NB4 (cell line): ENCODE measurements at places on chromosomes 4 and X.
A peak's percentile ranks its signal among the peaks of the same experiment; 100 is the strongest.

- no peak for DNase-seq
Observed at GRCh38 chrX:133306316-133306715, 88.2 kb upstream of the TFDP3 start.

DNA sequence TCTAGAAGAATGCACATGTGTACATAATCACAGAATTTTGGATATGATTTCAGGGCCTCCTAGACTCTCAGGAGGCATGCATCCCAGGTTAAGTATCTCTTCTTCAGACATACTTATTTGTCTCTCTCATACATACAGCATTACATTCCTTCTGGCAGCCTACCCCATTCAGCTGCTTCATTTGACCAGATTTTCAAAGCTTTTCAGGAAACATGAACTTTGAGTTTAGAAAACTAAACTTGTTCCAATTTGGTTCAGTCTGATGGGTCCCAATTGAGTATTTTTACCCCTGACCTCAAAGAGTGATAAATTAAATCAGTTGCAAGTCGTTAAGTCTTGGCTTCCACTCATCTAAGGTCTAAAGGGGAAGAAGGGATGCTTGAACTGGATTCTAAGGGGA is 330.9 kb downstream of the ARHGAP24 start:
- no peak for DNase-seq

DNA sequence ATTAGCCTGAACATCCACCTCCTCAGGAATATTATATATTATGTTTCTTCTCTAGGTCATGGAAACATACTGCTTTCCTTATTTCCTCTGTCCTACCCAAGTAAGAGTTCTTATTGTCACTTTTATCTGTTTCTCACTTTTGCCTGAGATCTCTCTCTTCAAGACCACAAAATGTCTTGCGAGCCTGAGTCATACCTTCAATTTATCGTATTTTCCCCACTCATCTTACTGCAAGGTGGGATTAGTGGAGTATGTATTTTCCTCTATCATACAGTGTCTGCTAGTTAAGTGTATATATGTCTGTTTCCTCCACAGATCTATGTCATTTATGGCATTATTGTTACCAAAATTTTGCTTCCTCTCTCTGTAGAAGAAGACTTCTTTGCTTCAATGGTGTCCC is 124.5 kb downstream of the EIF4E start:
- no peak for DNase-seq

DNA sequence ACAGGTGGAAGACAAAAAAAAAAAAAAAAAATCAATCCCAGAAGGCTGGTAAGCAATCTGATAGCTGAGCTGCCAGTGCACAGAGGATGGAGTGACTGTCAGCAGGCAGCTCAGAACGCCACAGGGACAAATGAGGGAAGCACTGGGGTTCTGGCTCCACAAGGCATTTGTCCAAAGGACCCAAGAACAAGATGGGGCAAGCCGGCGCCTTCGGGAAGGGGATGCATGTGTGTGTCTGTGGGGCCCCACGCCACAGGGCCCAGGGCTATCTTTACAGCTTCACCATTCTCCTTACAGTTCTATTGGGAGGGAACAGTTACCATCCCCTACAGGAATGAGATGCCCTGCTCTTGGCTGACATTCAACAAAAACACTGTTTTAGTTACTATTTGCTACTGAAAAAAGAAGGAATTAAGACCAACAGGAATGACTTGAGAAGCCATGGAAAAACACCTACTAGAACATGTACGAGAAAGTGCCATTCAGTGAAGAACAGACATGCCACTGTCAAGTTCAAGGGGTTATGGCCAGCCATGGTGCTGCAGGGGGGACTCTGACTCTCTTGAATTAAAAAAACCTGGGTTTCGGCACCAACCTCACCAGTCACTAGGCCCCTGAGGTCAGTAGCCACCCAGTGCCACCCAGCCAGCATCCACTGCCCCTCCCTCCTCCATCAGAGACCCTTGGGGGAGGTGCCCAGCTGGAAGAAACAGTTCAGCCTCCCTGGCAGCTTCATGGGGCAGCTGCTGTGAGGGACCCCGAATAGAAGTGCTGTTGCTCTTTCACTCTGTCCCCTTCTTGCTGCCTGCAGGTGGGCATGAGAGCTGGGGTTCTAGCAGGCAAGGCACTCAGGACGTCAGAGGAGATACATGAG is 18.5 kb downstream of the WDR1 start:
- no peak for DNase-seq

GRCh38 chrX:9942086-9942485 is 25.1 kb upstream of the CLDN34 start:
- DNase-seq: peak; percentile 81

DNA sequence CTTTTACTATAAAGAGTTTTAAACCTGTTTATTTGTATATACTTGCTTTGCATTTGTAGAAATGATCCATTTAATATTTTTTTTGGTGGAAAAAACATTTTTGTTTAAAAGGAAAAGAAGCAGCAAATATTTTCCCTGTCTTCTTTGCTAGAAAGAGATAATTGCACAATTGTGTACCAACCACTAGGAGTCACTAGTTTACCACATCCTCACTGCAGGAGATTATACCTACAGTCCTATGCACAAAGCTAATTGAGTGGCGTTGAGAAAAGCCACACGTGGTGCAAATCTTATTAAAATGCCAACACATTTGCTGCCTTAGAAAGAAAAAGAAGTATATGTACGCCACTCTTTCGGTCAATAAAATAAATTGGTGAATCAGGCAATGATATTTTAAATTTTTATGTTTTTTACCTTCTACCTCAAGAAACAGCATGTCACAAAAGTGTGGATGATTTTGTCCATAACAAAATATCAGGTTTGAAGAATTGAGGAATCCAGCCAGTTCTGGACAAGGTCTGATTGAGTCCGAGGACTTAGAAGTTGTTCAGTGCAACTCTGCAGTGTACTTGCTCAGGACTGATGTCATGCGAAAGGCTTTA is 102.9 kb downstream of the GRXCR1 start:
- DNase-seq: peak; percentile 60

- no peak for DNase-seq
Observed at GRCh38 chrX:73913580-73913979, 350.6 kb downstream of the CHIC1 start.

DNA sequence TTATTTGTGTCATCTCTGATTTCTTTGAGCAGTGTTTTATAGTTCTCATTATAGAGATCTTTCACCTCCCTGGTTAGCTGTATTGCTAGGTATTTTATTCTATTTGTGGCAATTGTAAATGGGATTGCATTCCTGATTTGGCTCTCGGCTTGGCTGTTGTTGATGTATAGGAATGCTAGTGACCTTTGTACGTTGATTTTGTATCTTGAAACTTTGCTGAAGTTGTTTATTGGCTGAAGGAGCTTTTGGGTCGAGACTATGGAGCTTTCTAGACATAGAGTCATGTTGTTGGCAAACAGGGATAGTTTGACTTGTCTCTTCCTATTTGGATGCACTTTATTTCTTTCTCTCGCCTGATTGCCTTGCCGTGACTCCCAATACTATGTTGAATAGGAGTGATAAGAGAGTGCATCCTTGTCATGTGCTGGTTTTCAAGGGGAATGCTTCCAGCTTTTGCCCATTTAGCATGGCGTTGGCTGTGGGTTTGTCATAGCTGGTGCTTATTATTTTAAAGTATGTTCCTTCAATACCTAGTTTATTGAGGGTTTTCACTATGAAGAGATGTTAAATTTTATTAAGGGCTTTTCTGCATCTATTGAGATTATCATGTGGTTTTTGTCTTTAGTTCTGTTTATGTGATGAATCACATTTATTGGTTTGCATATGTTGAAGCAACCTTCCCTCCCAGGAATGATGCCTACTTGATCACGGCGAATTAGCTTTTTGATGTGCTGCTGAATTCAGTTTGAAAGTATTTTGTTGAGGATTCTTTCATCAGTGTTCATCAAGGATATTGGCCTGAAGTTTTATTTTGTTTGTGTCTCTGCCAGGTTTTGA is 72.7 kb upstream of the BOD1L1 start:
- no peak for DNase-seq

GRCh38 chr4:65341557-65341956 is 328.7 kb downstream of the EPHA5 start:
- no peak for DNase-seq

DNA sequence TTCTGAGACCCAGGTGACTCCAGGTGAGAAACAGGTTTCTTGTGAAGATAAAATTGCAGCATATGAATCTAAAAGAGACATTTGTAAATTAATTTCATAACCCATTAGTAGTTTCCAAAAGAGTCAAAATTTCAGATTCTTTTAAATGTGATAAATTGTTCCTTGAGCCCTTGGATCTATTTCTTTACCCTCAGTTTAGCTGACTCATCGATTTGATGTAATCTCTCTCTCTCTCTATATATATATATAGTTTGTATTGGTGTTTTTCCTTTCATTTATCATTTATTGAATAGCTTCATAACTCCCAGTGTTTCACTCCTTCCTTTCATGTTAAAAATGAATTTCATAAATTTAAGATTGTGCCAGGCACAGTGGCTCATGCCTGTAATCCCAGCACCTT is 96.9 kb downstream of the RAPGEF2 start:
- DNase-seq: no peak

DNA sequence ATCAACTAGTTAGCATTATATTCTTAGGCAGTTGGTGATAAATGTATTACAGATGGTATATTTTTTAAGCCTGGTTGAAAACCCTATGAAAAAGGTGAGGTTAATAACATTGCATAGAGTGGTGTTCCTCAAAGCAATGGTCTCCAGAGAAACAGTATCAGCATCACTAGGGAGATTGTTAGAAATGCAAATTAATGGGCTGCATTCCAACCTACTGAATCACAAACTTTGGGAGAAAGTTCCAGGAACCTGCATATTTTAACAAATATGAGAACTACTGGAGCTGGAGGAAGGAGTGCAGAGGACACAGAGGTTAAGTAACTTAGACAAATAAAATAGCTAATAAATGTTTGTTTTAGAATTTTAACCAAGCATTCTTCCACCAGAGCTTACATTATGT is 166.9 kb upstream of the PCDH10 start:
- DNase-seq: no peak

- DNase-seq: no peak
Observed at GRCh38 chr4:115325836-115326235, 212.4 kb upstream of the NDST4 start.

DNA sequence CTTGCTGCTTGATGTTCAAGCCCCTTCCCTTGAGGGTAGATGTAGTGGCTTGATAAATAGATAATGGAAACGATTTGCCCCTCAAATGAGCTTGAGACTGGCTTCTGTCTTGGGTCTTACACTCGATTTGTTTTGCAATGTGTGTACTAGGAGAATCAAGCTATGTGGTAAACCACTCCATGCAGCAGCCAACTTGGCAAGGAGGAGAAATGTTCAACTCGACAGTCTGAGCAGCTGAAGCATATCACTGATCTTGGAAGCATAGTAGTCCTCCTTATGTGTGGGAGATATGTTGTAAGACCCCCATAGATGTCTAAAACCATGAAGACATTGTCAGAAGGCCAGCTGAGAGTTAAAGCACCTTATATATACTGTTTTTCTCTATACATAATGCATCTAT is 125.3 kb downstream of the CCNG2 start:
- DNase-seq: no peak

DNA sequence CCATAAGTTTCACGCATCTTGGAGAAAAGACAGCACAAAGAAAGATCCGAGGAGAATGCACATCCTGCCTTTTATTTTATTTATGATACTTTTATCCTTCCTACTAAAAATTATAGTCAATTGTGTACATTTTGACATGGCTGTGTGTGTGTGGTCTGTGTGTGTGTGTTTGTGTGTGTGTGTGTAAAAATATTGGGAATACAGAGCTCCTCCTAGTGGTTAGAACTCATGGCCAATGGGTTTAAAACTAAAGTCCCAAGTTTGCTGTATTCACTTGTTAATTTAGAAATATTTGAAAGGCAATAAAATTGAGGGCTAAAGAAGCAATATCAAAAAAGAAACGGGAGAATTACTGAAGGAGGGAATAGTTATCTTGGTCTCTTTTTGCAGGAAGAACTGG is 47.5 kb downstream of the NKX6-1 start:
- DNase-seq: peak; percentile 1

GRCh38 chr4:109708990-109709389 is 5.7 kb upstream of the CASP6 start:
- no peak for DNase-seq

DNA sequence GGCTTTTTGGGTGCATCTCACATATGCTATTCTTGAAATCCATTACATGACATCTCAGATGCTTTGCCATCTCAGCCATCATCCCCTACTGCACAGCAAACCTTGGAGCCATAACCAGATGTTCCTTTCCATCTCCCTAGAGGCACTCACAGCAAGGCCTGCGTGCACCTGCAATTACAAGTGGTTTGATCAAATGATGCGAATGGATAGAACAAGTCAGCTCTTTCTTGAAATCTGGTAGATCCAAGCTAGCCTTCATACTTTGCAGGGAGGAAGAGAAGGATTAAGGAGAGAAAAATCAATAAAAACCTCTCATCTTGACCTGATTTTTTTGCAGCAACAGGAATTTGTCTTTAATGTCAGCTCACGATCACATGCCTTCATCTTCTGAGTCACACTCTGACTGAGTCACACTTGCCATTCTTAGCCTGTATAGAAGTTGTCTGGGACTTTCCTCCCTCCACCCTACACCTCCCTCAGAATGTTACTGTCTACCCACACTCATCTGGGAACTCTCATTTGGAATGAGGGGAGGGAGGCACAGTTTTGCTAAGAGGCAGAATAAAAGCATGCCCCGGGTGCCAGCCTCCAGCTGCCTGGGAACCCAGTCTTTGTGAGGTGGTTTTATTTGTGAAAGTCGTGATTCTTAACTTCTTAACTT is 11.9 kb upstream of the TRIML1 start:
- no peak for DNase-seq

GRCh38 chr4:112532267-112532666 is 16.3 kb upstream of the NEUROG2 start:
- DNase-seq: peak; percentile 37

GRCh38 chr4:997375-998071 is 4.3 kb upstream of the SLC26A1 start:
- no peak for DNase-seq

GRCh38 chrX:139877710-139878414 is 55.0 kb downstream of the ATP11C start:
- DNase-seq: peak; percentile 0

GRCh38 chrX:136030303-136031191 is 45.3 kb downstream of the SLC9A6 start:
- DNase-seq: no peak

- no peak for DNase-seq
Observed at GRCh38 chrX:121407627-121408026, 360.2 kb downstream of the GLUD2 start.

DNA sequence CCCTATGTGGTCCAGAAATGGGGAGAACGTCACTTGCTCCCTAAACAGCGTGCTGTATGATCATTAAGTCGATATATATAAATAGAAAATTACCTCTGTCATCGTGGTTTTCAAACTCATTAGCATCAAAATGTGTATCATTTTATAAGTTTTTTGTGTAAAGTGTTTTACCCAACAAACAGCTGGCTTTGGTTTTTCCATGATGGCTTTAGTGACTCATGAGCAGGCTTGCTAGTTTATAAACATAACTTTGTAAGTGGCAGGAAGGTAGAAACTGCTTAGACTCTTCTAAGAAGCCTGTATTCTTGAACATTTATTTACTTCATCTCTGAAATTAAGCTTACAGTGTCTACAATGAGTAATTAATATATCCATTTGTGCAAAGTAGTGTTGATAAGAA is 108.4 kb upstream of the DIPK2B start:
- DNase-seq: no peak
